Activated T-helper 1 cell treated with anti-CD3 and anti-CD28 coated beads, Interleukin-12 subunit alpha, Interleukin-12 subunit beta, Interleukin-2, Interleukin-4 antibody, amounts not matched to agents 30 ng/mL and 10 ng/mL and 1 ng/mL, durations not matched to agents 14 hours and 24 hours and 36 hours (primary cell): ENCODE measurements at places on chromosomes 3 and 15. TPM values are rescaled to one million over a fixed set of nuclear protein-coding genes. Genes with fewer than 3 reads are reported as not detected.
A peak's percentile ranks its signal among the peaks of the same experiment; 100 is the strongest.

The GMPPB gene
- total RNA-seq = 49.1 and 49.2 TPM in 2 replicates

The ALDH1L1 gene
- not detected in 2 replicates for total RNA-seq

- no peaks in the 10 kb centered on the region for H3K4me1 ChIP-seq
- H3K36me3 ChIP-seq = no peaks in the 10 kb centered on the region
- no peaks in the 10 kb centered on the region for H3K27me3 ChIP-seq
- no peak overlapping the region for H3K4me3 ChIP-seq
- H3K27ac ChIP-seq = no peak overlapping the region
These were observed 256.2 kb downstream of the NLGN1 start for GRCh38 chr3:173653781-173654180.

DNA sequence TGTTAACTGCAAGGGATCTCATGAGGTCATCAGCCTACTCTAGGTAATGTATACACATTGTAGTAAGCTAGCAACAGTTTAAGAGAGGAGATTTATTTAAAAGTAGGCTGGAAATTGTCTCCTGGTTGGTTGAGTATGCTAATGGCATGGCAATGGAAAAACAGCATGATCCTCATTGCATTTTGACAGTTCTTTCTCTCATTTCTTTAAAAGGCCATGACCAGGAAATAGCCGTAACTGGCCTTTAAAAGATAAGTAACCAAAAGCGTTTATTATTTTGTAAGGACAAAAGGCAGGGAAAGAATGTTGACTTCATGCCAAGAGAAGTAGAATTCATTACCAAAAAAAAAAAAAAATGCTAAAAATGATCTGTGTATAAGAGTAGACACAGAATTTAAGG lies 310.3 kb downstream of the FGF12 start:
- H3K4me3 ChIP-seq = no peak overlapping the region
- no peak overlapping the region for H3K27ac ChIP-seq
- DNase-seq = no peak
- H3K4me1 ChIP-seq = no peaks in the 10 kb centered on the region

DNA sequence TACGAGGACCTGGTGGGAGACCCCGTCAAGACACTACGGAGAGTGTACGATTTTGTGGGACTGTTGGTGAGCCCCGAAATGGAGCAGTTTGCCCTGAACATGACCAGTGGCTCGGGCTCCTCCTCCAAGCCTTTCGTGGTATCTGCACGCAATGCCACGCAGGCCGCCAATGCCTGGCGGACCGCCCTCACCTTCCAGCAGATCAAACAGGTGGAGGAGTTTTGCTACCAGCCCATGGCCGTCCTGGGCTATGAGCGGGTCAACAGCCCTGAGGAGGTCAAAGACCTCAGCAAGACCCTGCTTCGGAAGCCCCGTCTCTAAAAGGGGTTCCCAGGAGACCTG lies 2.5 kb downstream of the CHST2 start:
- DNase-seq = no peak
- no peak overlapping the region for H3K27ac ChIP-seq
- peaks cover 4% of the 10 kb centered on the region for H3K36me3 ChIP-seq
- H3K4me1 ChIP-seq = peaks cover 38% of the 10 kb centered on the region
- peak overlapping the region; percentile 67 for H3K4me3 ChIP-seq
- H3K27me3 ChIP-seq = peaks cover 10% of the 10 kb centered on the region

GRCh38 chr3:71890356-71890931 lies 105.5 kb upstream of the PROK2 start:
- DNase-seq = no peak
- peaks cover 14% of the 10 kb centered on the region for H3K27me3 ChIP-seq
- H3K4me1 ChIP-seq = no peaks in the 10 kb centered on the region
- H3K4me3 ChIP-seq = no peak overlapping the region
- H3K36me3 ChIP-seq = no peaks in the 10 kb centered on the region
- H3K27ac ChIP-seq = no peak overlapping the region

DNA sequence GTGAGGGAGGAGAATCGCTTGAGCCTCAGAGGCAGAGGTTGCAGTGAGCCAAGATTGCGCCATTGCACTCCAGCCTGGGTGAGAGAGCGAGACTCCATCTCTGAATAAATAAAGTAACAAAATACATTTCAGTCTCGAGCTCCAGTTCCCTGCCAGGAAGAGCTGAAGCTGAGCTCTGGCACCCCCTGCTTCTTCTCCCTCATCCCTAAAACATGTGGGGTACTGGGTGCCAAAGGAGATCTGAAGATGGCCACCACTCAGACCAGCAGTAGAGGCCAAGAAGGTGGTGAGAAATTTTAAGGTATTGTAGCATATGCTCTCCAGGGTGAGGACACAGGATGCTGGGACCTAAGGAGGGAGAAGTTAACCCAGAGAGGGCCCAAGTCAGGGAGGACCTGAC lies 75.0 kb upstream of the CGNL1 start:
- H3K36me3 ChIP-seq = no peaks in the 10 kb centered on the region
- H3K4me1 ChIP-seq = peaks cover 14% of the 10 kb centered on the region
- H3K27ac ChIP-seq = no peak overlapping the region
- no peak for DNase-seq
- no peak overlapping the region for H3K4me3 ChIP-seq

GRCh38 chr15:27884726-27885125 lies 214.4 kb downstream of the OCA2 start:
- H3K27ac ChIP-seq = no peak overlapping the region
- no peaks in the 10 kb centered on the region for H3K4me1 ChIP-seq
- no peaks in the 10 kb centered on the region for H3K27me3 ChIP-seq
- DNase-seq = no peak

GRCh38 chr3:37107846-37108245 lies 66.5 kb downstream of the LRRFIP2 start:
- H3K4me1 ChIP-seq = no peaks in the 10 kb centered on the region
- H3K4me3 ChIP-seq = no peak overlapping the region
- no peaks in the 10 kb centered on the region for H3K27me3 ChIP-seq
- H3K27ac ChIP-seq = no peak overlapping the region
- DNase-seq = no peak

- H3K4me1 ChIP-seq = no peaks in the 10 kb centered on the region
- H3K27ac ChIP-seq = no peak overlapping the region
- H3K36me3 ChIP-seq = no peaks in the 10 kb centered on the region
- no peaks in the 10 kb centered on the region for H3K27me3 ChIP-seq
- H3K4me3 ChIP-seq = no peak overlapping the region
These were observed 10.8 kb upstream of the ATP13A5 start for GRCh38 chr3:193389335-193389734.

DNA sequence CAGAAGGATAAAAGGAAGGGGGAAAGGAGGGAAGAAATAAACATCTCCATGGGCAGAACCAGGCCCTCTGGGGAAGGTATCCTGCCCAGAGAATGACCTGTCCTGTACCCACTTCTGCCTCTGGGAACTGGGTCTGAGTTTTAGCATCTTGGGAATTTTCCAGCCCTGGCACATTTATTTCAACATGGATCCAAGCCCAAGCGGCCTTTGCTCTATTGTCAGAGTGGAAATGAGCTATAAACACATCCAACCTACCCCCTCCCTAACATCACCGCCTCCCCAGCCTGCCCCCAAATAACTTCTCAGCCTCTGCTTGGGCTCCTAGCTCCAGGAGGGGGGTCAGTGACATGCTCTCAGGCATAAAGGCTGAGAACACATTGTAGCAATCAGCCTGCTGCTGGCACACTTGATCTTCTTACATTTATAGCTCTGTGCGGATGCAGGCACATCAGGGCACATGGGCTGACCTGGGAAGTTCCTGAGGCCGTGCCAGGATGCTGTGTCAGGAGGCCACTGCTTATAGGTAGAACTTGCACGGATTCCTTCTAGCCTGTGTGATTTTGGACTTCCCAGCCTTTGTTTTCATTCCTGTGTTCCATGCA lies 4.6 kb upstream of the OXTR start:
- H3K27me3 ChIP-seq = peaks cover 19% of the 10 kb centered on the region
- peaks cover 8% of the 10 kb centered on the region for H3K4me1 ChIP-seq
- no peaks in the 10 kb centered on the region for H3K36me3 ChIP-seq

DNA sequence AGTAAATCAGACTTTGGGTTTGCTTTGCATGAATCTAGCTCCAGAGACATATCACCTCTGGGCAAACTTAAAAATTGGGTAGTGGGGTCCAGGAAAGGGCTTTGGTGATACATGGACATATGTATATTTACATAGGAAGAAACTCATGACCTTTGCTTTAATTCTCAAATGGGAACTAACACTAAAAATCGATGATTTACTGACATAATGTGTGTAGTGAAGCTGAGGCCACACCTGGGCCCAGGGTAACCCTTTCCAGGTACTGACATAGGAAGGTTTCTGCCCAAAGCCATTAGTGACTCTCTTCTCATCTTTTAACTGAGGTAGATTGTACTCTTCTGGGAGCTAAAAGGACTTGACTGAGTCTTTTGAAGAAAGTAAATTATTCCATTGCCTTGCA lies 411.2 kb upstream of the TBL1XR1 start:
- no peak overlapping the region for H3K27ac ChIP-seq
- no peaks in the 10 kb centered on the region for H3K36me3 ChIP-seq
- no peak overlapping the region for H3K4me3 ChIP-seq
- DNase-seq = no peak

GRCh38 chr15:69610858-69611257 lies 158.2 kb downstream of the RPLP1 start:
- H3K27ac ChIP-seq = no peak overlapping the region
- H3K36me3 ChIP-seq = no peaks in the 10 kb centered on the region
- DNase-seq = no peak

DNA sequence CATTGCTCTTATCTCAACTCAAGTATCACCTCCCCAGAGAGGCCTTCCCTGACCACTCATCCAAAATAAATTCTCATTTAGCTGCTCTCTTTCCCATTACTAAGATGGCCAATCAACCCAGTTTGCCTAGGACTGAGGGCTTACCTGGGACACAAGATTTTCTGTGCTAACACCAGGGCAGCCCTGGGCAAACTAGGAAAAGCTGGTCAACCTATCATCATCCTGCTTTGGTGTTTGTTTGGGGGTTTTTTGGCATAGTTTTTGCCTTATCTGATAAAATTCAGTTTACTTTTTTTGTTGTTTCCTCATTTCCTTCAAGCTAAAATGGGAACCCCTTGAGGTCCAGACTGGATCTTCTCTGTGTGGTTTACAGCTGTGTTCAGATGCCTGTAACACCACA lies 131.4 kb upstream of the NR2F2 start:
- no peaks in the 10 kb centered on the region for H3K4me1 ChIP-seq
- H3K27ac ChIP-seq = no peak overlapping the region
- DNase-seq = no peak
- H3K36me3 ChIP-seq = no peaks in the 10 kb centered on the region
- H3K4me3 ChIP-seq = no peak overlapping the region

DNA sequence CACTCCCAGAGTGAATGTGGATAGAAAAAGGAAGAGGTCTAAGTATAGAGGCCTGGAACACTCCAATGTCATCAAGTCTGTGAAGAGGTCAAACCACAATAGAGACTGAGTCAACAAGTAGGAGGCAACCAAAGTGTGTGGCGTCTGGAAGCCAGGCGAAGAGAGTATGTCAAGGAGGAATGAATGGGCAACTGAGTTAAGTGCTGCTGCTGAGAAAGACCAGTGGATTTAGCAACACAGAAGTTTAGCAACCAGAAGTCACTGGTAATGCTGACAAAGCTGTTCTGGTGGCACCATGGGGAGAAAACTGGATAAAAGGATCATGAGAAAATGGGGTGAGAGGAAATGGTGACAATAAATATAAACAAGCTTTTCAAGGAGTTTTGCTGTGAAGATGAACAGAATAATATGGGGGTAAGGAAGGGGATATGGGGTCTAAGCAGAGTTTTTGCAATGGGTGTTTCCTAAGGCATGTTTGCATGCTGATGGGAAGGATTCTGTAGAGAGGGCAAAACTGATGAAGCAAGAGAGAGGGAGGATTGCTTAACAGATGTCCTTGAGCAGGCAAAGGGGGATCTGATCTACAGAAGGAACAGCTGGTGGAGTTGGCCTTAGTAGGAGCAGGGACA lies 38.4 kb downstream of the PCOLCE2 start:
- no peak for DNase-seq
- no peak overlapping the region for H3K4me3 ChIP-seq
- no peaks in the 10 kb centered on the region for H3K4me1 ChIP-seq
- H3K27me3 ChIP-seq = peaks cover 4% of the 10 kb centered on the region

DNA sequence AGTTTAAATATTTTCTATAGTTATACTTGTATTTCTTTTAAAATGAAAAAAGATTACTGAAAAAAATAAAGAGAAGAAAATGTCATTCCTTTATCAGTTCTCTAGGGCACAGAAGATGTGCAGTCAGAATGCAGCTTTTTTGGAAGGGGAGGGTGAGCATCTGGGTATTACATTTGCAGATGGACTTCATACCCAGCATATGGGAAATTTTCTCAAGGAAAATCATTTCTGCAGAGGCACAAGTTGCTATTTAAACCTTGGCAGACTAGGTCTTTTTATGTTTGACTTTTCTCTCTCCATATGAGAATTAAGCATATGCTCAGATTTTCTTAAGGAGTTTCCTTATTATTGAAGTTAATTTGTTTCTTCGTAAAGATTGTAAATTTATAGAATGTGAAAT lies 39.5 kb upstream of the ZNF385D start:
- no peaks in the 10 kb centered on the region for H3K27me3 ChIP-seq
- no peak for DNase-seq
- no peak overlapping the region for H3K4me3 ChIP-seq
- H3K36me3 ChIP-seq = no peaks in the 10 kb centered on the region
- H3K27ac ChIP-seq = no peak overlapping the region

- no peaks in the 10 kb centered on the region for H3K4me1 ChIP-seq
- no peak overlapping the region for H3K4me3 ChIP-seq
- DNase-seq = no peak
- peaks cover 20% of the 10 kb centered on the region for H3K27me3 ChIP-seq
- no peaks in the 10 kb centered on the region for H3K36me3 ChIP-seq
These were observed 1.3 kb upstream of the UNC13C start for GRCh38 chr15:53976844-53977392.

DNA sequence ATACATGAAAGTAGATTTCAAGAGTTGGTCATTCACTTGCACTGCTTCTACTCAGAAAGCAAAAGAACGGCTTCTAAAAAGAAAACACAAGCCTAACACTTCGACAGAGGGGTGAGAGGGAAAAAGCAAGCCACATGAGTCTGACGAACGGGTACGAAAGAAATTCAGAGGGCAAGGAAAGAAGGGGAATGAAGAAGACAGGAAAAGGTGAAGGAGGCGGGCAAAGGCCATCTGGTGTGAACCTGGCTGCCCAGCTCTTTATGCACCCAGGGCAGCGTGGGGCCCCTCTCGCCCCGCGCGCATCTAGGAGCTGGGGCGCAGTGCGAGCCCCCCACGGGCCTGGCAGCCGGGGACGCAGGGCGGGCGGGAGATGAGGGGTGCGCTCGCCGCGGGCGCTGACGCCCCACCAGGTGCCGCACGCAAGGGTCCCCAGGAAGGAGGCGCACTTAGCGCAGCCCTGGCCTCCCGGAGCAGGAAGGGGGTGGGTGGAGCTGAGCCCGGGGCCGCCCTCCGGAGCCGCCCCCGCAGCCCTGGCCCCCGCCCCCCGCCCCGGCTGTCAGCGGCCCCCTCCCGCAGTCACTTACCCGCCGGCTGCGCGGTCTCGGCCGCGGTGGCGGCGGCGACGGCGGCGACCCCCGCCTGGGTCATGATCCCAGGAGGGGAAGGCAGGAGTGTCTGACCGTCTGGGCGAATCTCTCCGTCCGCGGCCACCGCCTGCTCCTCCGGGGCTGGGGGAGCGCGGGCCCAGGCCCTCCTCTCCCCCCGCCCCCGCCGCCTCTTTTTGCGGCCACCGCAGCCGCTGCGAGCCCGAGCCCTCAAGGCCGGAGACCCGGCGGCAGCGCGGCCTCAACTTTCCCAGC lies at the start of gene USF3:
Gene USF3 (minus strand): TSS at position 857 of the 860 bp plus-strand sequence. CDS start 21,764 bp downstream, outside the sequence.
- H3K36me3 ChIP-seq = peaks cover 12% of the 10 kb centered on the region
- H3K27ac ChIP-seq = peak within 1 kb of the TSS; percentile 99
- peak within 1 kb of the TSS; percentile 100 for H3K4me3 ChIP-seq
- DNase-seq = peak; percentile 76
- no peaks in the 10 kb centered on the region for H3K27me3 ChIP-seq
- peaks cover 20% of the 10 kb centered on the region for H3K4me1 ChIP-seq
